ENCODE measurements at places on chromosomes 5 and 9. TPM values are rescaled to one million over a fixed set of nuclear protein-coding genes. Genes with fewer than 3 reads are reported as not detected.

F12 gene
- total RNA-seq, result 10.3 TPM

GRCh38 chr9:18976221-18976708 is 56.7 kb downstream of the SAXO1 start:
- DNase-seq, result no peak
- H3K4me1 ChIP-seq, result no peaks in the 10 kb centered on the region
- H3K27me3 ChIP-seq, result no peaks in the 10 kb centered on the region
- H3K4me3 ChIP-seq, result no peak overlapping the region
- no peaks in the 10 kb centered on the region for H3K36me3 ChIP-seq

DNA sequence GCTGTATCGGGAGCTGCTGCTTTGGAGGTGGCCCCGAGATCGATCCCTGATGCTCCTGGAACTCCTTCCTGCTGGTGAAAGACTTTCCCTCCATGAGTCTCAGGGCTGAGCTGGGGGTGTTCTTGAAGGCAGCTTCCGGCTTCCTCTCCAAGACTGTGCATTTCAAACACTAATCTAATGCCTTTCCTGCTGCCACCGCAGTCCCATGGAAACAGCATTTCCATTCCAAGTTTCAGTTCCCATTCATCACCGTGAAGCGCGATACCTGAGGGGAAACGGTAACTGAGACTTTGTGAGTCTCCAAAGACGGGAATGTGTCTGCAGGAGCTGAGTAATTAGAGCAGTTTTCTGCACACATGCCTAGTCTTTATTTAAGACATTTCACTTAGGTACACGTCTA is 230.1 kb downstream of the PAX5 start:
- no peak overlapping the region for H3K4me3 ChIP-seq
- H3K4me1 ChIP-seq, result no peaks in the 10 kb centered on the region
- H3K27me3 ChIP-seq, result peaks cover 6% of the 10 kb centered on the region

- H3K36me3 ChIP-seq, result no peaks in the 10 kb centered on the region
- no peaks in the 10 kb centered on the region for H3K4me1 ChIP-seq
- H3K27me3 ChIP-seq, result no peaks in the 10 kb centered on the region
- H3K27ac ChIP-seq, result no peak overlapping the region
- H3K4me3 ChIP-seq, result no peak overlapping the region
Observed at GRCh38 chr5:172798422-172799215, 27.6 kb upstream of the DUSP1 start.

GRCh38 chr5:88389338-88390095 is 120.9 kb upstream of the TMEM161B start:
- DNase-seq, result no peak
- no peaks in the 10 kb centered on the region for H3K27me3 ChIP-seq
- H3K4me1 ChIP-seq, result no peaks in the 10 kb centered on the region
- H3K36me3 ChIP-seq, result no peaks in the 10 kb centered on the region
- no peak overlapping the region for H3K4me3 ChIP-seq

- H3K27ac ChIP-seq, result no peak overlapping the region
- no peak for DNase-seq
- H3K4me3 ChIP-seq, result no peak overlapping the region
- H3K4me1 ChIP-seq, result no peaks in the 10 kb centered on the region
- no peaks in the 10 kb centered on the region for H3K36me3 ChIP-seq
Observed at GRCh38 chr5:65440456-65440855, 41.3 kb downstream of the ADAMTS6 start.

DNA sequence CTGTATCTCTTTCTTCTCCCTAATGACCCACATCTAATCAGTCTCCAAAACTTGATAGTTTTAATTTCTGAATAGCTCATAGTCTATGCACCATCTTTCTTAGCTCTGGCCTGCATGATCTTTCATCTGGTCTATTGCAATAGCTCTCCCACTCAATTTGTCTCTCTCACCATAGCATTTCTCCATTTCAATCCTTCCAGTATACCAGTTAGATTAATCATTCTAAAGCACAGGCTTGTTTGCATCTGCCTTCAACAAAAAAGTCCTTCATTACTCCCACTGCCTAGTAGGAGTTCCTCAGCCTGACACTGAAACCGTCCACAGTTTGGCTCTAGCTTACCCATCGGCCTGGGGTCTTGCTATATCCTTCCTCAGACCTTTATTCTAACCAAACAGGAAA is 344.9 kb downstream of the ENC1 start:
- H3K36me3 ChIP-seq, result no peaks in the 10 kb centered on the region
- no peak overlapping the region for H3K4me3 ChIP-seq
- no peaks in the 10 kb centered on the region for H3K4me1 ChIP-seq
- H3K27me3 ChIP-seq, result no peaks in the 10 kb centered on the region

PCDHGB6 gene
- 0.11 TPM for total RNA-seq

GRCh38 chr9:37406603-37407401 is 15.7 kb upstream of the GRHPR start:
- no peak overlapping the region for H3K27ac ChIP-seq
- H3K36me3 ChIP-seq, result no peaks in the 10 kb centered on the region
- no peaks in the 10 kb centered on the region for H3K27me3 ChIP-seq
